ENCODE measurements at places on chromosomes 7 and 10.

- no peak for DNase-seq
These were observed 56.3 kb upstream of the TMEM72 start for GRCh38 chr10:44854693-44855350.

- DNase-seq = no peak
These were observed 169.3 kb downstream of the AMPH start for GRCh38 chr7:38461887-38462286.

DNA sequence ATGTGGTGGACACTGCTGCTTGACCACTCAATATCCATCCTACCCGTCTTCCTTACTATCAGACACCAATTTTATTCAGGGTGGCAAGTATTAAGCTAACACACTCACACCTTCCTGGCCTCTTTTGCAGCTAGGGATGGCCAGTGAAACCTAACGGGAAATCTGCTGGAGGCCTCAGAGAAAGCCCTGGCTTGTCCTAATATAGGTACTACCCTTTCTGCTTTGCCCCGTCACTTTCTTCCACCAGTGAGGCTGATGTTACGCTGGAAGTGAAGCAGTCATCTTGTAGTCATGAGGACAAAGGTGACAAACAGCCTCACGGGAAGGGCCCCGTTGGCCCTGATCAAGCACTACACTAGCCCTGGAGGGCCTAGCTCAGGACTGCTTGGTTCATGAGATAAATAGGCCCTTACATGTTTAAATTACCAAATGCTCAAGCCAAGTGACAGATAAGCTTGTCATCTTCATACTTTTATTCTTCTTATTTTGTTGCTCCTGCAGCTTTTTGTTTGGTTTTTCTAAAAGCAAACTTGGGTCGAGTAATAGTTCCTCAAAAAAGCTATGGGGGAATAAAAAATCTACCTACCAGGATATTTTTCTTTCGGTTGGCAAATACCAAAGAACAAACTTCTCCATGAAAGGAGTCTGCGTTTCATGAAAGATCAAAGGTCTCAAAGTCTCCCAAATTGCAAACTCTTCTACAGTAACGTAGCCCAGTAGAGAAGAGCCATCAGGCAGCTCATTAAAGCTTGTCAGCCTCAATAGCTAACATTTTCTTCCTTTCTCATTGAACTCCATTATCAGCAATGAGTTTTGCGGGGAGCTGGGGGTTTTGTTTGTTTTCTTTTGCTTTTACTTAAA, 17.5 kb downstream of the CREB3L2 start:
- DNase-seq = no peak

DNA sequence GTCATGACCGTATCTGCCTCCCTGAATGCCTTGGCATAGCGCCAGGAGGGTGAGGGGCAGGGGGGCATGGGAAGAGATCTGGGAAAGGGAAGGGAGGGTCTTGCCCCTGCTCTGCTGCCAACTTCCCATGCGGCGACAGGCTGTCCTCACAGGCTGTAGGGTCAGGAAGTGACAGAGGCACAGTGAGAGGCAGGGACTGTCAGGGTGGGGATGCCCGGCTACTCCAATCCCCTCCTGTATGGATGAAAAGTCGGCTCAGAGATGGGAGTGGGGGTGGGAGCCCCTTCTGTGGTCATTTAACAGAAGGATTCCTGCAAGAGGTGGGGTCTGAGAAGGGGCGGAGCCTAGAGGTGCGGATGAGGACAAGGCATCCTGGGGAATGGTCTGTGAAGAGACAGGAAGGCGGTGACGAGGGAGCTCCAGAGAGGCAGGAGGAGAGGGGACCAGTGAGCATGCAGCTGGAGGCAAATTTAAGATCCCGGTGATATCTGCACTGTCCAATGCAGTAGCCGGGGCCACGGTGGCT, 20.8 kb upstream of the UNC5B start:
- no peak for DNase-seq

- no peak for DNase-seq
These were observed 3.4 kb upstream of the SMARCD3 start for GRCh38 chr7:151251689-151252560.
